Brain microvascular endothelial cell (primary cell): ENCODE measurements at places on chromosomes 3 and 15.
A peak's percentile ranks its signal among the peaks of the same experiment; 100 is the strongest.

DNA sequence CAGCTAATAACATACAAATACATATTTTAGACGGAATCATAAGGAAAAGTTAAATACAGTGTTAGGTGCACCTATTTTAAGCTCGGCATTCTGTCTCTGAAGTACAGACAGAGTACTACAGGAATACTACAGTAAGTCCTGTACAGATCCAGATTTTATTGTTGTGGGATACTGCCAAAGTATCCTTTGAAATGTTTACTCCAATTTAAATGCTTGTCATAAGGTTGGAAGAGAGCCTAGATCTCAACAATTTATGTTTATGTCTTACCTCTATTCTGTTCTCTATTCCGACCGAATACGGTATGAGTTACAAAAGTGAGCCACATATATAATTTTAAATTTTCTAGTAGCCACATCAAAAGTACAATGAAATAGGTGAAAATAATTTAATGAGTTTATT lies 25.3 kb downstream of the PLD1 start:
- DNase-seq, result no peak

DNA sequence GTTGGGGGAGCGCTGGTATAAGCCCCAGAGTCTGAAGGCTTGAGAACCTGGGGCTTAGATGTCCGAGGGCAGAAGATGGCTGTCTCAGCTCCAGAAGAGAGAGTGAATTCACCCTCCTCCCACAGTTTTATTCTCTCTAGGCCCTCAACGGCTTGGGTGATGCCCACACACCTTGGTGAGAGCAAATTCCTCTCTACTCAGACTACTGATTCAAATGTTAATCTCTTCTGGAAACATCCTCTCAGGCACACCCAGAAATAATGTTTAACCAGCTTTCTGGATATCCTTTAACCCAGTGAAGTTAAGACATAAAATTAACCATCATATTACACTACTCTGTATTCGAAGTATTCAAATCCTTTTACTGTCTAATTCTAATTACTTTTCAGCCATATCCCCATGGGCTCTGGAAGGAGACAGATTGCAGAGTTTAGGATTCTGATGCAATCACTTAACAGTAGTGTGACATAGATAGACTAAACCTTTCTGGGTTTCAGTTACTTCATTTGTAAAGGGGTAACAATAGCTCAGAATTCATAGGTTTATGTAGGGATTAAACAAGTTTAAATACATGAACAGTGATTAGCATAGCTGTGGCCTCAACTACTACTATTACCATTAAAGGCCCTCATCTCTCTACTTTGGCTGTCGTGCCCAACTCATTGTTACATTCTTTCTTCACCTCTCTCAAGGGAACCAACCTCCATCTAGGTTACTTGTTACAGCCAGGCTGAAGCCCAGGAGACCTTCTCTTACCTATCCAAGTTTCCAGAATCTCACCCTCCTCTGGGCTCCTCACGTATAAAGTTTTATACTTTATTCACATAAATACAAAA lies 25.7 kb upstream of the ANO10 start:
- no peak for DNase-seq

GRCh38 chr3:37668431-37668817 lies 193.3 kb upstream of the CTDSPL start:
- no peak for DNase-seq

GRCh38 chr3:33433843-33434242 lies 6.4 kb downstream of the UBP1 start:
- DNase-seq, result no peak

- peak; percentile 69 for DNase-seq
Measured at GRCh38 chr3:10551821-10552630, 46.6 kb upstream of the ATP2B2 start.

- DNase-seq, result no peak
Measured at GRCh38 chr3:186386883-186387560, 25.0 kb upstream of the DGKG start.

- peak; percentile 41 for DNase-seq
Measured at GRCh38 chr3:19891740-19892139, 42.3 kb downstream of the EFHB start.

GRCh38 chr15:84871428-84871985 lies 13.0 kb upstream of the SLC28A1 start:
- no peak for DNase-seq

GRCh38 chr3:181488536-181488935 lies 223.2 kb upstream of the SOX2 start:
- no peak for DNase-seq

GRCh38 chr15:33701304-33701696 lies 267.0 kb upstream of the CHRM5 start:
- no peak for DNase-seq

GRCh38 chr3:99325402-99325801 lies 313.0 kb upstream of the COL8A1 start:
- no peak for DNase-seq

DNA sequence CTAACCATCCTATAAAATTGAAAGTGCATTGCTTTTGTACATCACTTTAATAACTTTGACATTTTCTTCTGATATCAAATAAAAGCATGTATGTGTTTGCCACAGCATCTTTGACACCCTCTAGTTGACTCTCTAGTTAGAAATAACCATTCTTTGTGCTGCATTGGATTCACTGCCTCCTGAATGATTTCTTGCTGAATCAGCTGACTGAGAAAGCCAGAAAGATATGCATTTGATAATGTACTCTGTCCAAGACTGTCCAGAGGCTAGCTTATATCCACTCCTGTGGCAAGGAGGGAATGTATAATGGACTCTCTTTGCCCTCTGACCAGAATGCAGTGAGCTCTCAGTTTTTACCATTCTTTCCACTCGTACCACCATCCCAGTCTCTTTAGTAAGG lies 6.2 kb downstream of the RAB11A start:
- DNase-seq, result no peak

DNA sequence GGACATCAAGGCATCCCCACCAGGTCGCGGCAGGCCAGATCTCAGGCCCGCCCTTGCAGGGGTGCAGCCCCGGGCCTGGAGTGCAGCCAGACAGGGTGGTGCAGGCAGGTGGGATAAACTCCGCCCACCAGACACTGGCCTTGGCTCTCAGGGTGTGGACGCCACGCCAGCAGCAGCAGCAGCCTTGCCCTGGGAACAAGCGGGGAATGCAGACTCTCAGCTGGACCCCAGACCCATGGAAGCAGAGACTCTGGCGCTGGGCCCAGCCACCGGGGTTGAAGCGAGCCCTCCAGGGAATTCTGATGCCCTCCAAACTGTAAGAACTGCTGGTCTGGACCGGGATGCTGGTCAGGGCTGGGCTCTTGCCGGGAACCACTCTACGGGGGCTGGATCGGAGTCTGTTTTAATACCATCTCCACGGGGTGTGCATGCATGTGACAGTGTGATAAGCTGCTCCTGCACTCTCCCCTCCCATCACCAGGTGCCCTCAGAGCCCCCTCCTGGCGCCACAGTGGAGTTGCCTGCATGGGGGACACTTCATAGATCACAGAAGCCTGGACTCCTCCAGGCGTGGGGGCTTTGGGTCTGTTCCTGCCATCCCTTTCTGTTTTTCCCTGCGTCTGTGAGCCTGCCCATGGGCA lies 142.7 kb downstream of the NSMCE3 start:
- no peak for DNase-seq

- DNase-seq, result no peak
Measured at GRCh38 chr15:32222716-32223115, 180.4 kb downstream of the GOLGA8K start.

DNA sequence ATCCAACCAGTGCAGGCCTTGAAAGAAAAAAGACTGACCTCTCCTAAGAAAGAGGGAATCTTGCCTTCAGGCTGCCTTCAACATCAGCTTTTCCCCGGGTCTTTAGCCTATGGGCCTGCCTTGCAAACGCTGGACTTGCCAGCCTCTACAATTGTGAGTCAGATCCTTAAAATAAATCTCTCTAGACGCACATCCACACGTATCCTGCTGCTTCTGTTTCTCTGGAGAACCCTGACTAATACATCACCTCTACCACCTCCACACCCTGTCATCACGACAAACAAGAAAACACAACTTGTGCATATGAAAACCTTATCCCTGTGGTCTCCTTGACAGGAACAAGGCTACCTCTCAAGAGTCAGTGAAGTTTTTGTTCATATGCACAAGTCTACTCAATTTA lies 11.8 kb downstream of the CYFIP1 start:
- DNase-seq, result peak; percentile 93

DNA sequence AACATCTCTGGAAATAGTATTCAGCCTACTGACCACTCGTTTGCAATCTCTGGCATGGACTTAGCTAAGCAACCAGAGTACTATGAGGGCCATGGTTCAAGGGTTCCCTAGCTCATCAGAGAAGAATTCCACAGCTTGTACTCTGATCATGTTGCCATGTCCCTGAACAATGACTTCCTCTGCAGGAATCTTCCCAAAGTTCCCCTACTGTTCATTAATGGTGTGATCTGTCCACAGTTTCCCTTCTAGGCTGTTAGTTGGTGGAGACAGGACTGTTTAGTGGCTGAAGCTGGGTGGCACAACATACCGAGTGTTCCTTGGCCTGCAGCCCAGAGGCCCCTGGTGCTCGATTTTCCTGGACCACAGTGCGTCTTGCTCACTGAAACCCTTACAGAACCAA lies 44.4 kb upstream of the GALNT15 start:
- DNase-seq, result peak; percentile 85

DNA sequence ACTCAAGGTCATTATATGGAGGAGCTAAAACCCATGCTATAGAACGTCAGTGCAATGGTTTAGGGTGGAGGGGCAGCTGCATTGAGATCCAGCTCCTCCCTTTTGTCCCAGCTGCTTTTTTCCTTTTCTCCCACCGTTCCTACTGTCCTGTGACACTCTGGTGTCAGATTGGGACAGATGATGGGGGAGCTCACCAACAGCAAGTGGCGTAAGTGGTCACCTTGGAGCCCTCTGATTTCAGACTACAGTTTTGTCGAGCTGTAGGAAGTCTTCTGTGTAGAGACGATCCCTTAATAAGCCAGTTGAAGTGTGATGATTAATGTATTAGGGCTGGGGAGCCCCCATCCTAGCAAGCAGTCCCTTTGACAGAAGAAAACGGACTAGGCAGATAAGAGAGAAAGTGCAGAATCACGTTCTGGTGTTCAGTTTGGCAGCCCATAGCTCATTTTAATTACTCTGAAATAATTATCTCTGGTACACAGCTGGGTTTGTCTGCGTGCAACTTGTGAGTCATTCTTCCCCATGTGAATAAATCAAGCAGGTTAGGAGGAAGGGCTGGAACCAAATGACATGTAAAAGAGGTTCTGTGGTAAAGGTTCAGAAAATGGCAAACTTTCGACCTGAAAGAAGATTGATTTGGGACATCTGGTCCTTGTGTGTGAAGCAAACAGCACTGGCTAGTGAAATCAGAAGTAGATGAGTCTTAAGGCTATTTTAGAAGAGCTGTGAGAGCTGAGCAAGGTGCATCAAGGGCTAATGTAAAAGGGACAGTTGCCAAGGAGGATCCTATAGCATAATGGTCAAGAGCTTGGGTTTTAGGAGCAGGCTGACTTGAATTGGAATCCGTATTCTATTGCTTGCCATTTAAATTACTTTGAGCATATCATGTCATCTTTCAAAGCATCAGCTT lies 241.4 kb downstream of the EDEM1 start:
- DNase-seq, result no peak

DNA sequence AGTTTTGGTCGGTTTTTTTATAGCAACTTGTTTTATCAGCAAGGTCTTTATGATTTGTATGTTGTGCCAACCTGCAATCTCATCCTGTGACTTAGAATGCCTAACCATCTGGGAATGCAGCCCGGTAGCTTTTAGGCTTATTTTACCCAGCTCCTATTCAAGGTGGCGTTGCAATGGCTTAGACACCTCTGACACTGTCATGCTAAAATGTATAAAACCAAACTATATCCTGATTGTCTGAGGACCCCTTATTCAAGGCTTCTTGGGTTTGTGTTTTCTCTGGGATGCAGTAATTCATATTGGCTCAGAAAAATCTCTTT lies 209.0 kb upstream of the ALCAM start:
- no peak for DNase-seq

DNA sequence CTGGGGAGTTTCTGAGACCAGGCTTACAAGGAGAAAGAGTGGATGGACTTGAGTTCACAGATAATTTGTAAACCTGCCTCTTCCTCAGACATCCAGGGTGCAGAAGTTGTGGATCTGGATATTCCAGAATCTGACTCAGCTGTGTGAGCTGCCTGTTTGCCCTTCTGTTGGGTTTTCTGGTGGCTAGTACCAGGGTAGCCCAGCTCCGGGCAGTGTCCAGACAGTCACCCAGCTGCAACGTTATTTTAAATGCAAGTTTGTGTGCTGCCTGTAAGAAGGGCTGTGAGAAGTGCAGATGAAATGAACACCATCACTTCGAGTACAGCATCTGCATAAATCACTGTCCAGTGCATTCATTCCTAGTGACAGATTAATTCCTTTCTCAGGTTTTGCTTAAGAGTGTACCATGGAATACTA lies 1053.0 kb downstream of the TUSC7 start:
- DNase-seq, result no peak

- DNase-seq, result no peak
Measured at GRCh38 chr3:51869304-51869703, 6.1 kb downstream of the IQCF5 start.

- no peak for DNase-seq
Measured at GRCh38 chr15:63970621-63971426, 75.5 kb downstream of the DAPK2 start.

- no peak for DNase-seq
Measured at GRCh38 chr15:95168152-95168551, 936.8 kb downstream of the MCTP2 start.

- DNase-seq, result no peak
Measured at GRCh38 chr3:22939349-22939748, 263.8 kb upstream of the UBE2E2 start.

DNA sequence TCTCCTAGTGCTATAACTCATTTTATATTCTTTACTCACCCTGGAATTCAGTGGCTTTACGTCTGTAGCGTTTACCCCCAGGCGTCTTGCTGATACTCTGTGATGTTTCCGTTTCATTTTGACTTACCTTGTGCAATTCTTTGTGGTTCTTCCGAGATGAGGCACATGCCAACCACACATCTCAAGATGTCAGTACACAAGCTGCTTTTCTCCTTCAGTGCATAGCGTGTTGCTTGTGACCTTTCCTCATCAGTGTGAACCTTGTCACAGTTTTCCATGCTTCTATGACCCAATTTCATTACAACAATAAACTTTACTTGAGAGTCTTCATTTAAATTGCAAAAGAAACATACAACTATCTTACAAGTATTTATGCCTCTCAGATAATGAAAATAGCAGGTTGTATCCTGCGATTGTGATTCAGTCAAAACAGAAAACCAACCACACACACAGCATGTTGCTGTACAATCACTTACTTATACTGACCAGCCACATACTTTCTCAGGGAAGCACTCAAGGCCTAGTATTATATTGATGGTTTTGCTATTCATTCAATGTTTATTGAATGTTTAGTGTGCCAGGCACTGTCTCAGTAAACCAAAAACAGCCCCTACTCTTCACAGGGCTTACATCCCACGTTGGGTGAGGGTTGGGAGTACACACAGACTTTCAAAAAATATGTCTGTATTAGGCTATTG lies 4.6 kb upstream of the TBL1XR1 start:
- DNase-seq, result peak; percentile 42

DNA sequence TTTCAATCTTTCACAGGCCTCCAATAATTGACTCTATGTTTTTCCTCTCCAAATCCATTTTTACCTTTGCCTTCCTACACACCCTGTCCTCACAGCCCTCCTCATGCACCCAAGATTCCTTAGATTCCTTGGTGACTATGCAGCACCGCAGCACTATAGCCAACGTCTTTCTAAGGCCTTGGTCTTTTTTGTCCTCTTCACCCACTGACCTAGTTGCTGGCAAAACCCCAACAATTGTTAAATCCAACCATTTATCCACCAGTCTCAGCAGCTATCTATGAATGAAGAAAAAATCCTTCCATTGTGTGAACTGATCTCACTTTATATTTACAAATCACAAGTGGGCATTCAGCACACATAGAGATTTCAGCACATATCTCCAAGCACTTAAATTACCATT lies 203.9 kb downstream of the VGLL3 start:
- peak; percentile 72 for DNase-seq
